Ascending aorta (tissue), 2 donors: ENCODE measurements at places on chromosomes 2 and 18.

DNA sequence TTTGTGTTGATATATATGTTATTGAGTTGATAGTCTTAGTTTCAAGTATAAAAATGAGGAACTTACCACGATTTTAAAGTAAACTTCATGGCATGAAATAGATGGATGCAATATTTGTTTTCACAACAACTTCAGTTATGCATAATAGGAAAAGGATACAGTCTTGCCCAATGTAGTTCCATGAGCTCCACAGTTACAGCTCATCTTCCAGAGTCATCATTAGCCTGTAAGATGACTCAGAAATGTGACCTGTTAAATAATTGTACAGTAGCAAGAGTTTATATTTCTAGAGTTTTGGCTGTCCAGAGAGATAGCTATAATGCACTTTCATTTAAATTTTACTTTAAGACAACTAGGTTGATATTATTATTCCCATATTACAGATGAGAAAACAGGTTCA, 80.9 kb upstream of the ARHGAP28 start:
- DNase-seq, result no peak

DNA sequence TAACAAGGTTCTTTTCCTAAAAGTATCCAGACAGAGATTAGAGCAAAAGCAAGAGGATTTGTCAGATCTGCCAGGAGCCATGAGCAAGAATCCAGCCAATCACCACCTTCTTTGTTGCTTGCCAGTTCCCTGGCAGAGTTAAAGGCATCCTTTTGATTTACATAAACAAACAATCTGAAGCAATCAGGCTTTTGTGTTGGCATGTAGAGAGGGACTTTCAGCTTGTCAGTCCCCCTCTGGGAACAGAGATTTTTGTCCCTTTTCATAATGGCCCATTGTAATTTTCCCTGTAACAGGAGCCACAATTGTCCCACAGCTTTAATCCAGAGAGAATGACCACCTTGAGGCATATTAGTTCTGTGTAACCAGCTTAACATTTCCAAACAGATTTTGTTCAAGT, at the start of gene ERMN:
Gene ERMN (minus strand): TSS at position 39 of the 400 bp plus-strand sequence. CDS start 182 bp downstream, outside the sequence.
- no peak for DNase-seq

DNA sequence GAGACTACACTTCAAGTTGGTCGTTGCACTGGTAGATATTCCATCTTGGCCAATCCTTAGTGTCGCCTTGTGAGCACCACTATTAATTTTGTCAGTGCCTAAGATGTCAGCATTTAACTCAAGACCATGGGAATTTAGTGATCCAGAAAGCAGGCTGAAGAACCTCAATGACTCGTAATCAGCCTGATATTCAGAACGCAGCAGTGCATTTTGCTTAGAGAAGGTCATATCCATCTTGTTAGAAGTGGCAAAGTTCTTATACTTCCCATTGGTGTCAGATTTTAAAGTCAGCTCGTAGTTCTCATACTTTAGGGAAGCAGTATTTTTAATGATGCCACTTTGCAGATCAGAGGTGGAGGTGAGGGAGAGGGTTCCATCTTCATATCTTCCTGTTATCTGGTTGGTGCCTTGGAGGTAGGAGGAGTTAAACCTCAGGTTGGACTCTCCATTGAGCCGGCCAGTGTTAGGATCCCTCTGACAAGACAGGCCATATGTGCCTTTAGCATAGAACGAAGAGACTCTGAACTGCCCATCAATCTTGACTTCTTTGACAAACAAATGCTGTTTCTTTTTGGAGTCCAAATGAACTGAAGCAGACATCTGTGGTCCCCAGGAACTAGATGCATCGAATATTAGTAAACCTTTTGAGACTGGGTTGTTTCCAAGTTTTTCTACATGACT, 31.9 kb downstream of the APOB start:
- no peak for DNase-seq

- DNase-seq, result no peak
Measured at GRCh38 chr2:98470851-98471255, 26.2 kb downstream of the INPP4A start.

- DNase-seq, result no peak
Measured at GRCh38 chr2:226934546-226935201, 98.8 kb downstream of the RHBDD1 start.

DNA sequence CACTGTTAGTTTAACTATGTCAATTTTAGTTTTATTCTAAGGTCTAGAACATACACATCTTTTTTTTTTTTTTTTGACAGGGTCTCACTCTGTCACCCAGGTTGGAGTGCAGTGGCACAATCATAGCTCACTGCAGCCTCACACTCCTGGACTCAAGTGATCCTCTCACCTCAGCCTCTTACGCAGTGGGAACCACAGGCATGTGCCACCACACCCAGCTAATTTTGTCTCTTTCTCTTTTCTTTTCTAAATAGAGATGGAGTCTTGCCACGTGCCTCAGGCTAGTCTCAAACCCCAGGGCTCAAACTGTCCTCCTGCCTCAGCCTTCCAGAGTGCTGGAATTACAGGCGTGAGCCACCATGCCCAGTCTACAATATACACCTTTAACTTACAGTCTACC, 69.5 kb upstream of the CHRNA1 start:
- no peak for DNase-seq

DNA sequence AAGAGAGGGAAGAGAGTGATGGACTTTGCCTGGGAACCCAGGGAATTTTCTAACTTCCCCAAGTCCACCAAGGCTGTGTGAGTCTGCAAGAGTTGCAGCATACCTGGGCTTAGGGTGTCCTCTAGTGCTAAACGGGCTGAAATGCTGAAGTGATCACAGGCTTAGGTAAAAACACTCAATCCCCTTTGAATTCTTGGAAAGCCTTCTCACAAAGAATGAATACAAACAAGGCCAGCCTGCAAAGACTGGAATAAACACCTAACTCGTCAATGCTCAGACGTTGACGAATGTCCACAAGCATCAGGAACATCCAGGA, 30.0 kb upstream of the BMP10 start:
- DNase-seq, result no peak

- no peak for DNase-seq
Measured at GRCh38 chr2:241809383-241810306, 652 bp downstream of the NEU4 start.

DNA sequence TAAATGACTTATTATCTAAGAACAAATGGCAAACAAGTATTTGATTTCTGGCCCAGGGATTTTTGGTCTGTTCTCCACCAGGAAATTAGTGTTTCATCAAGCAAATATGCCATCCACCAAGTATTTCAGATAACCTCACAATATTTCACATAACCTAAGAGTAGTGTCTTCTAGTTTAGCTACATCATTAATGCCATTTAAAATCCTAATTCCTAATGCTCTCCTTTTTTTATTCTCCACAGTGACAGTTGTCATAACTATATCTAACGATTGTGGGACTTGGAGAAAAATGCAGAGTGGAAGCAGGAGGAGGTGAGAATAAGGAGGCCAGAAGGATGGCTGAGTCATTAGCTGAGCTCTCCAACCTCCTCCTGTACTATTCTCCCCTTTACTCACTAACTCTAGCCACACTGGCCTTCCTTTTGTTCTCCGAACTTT, 58.5 kb upstream of the CTLA4 start:
- DNase-seq, result no peak
